ENCODE measurements at places on chromosomes 6 and 20. TPM values are rescaled to one million over a fixed set of nuclear protein-coding genes. Genes with fewer than 3 reads are reported as not detected.

GRCh38 chr20:37257988-37258387, 3.6 kb downstream of the GHRH start:
- H3K27me3 ChIP-seq, result peaks cover 15% of the 10 kb centered on the region
- DNase-seq, result no peak
- H3K4me3 ChIP-seq, result no peak overlapping the region
- H3K36me3 ChIP-seq, result peaks cover 5% of the 10 kb centered on the region
- peak overlapping the region; percentile 38 for H3K27ac ChIP-seq

The SLC22A7 gene
- total RNA-seq, result 0.34 TPM

The KCNG1 gene
- 3.6 TPM for total RNA-seq

DNA sequence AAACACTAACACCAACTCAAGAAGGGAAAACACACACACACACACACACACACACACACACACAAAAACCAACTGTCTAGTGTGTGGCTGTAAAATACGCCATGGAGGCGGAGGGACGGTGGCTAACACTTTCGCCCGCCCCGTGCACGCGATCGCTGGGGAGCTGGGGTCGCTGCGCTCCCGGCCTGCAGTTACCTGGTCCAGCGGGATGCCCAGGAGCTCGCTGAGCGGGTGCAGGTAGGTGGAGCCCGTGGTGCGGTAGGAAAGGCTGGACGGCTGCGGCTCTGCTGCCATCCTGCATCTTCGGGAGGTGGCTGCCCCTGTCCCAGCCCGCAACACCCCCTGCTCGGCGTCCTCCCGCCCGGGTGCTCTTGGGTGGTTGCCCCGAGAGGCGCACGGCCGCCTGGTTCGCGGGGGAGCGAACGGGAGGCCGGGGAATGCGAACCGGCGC, 303 bp downstream of the MBOAT1 start:
- H3K4me1 ChIP-seq, result peaks cover 5% of the 10 kb centered on the region
- H3K27ac ChIP-seq, result no peak overlapping the region
- DNase-seq, result peak; percentile 35
- peaks cover 15% of the 10 kb centered on the region for H3K27me3 ChIP-seq
- peaks cover 3% of the 10 kb centered on the region for H3K36me3 ChIP-seq

GRCh38 chr20:61686051-61686936, 379.4 kb downstream of the TAF4 start:
- peaks cover 7% of the 10 kb centered on the region for H3K36me3 ChIP-seq
- no peak overlapping the region for H3K4me3 ChIP-seq
- peaks cover 7% of the 10 kb centered on the region for H3K27me3 ChIP-seq
- no peak for DNase-seq
- H3K27ac ChIP-seq, result no peak overlapping the region

DNA sequence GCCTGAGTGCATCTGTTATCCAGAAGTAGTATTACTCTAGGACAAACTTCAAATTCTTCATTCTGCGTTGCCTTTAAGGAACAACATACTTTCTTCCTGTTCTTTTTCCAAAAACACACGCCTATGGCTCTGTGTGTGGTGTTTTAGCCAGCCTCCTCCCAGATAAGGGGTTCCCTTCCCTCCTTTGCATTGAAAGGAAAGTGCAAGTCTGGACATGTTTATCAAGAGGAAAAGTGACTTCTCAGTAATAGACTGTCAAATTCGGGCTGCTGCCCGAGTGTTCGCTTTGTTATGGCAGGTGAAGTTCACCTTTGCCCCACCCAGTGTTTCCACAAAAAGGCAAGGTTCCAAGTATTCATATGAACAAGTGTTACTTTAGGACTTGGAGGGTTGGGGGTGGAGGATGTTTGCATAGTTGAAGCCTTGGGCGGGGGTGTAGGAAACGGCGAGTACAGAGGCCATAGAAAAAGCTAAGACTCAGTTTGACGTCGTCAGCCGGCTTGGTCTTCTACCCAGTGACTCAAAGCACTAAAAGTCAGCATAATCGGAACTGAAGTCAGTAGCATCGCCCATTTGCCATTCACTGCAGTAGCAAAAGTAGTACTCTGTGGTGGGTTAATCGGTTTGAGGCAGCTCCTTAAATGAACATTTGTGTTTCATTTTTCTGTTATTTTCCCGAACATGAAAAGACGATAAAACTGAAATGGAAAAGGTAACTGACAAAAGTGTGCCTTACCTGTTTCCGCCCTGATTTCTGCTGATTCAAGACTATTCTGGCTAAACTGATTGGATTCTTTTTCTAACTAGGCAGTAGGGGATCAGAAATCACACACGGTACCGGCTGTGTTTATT, 12.5 kb downstream of the PRDM1 start:
- H3K36me3 ChIP-seq, result no peaks in the 10 kb centered on the region
- DNase-seq, result no peak
- H3K27me3 ChIP-seq, result peaks cover 3% of the 10 kb centered on the region
- H3K4me1 ChIP-seq, result peaks cover 24% of the 10 kb centered on the region
- H3K27ac ChIP-seq, result no peak overlapping the region
